ENCODE measurements at places on chromosomes 11 and 22.

GRCh38 chr22:31883989-31884388 is 60.3 kb upstream of the YWHAH start:
- DNase-seq = no peak

- DNase-seq = no peak
Observed at GRCh38 chr11:47986219-47986618, 5.9 kb downstream of the PTPRJ start.

DNA sequence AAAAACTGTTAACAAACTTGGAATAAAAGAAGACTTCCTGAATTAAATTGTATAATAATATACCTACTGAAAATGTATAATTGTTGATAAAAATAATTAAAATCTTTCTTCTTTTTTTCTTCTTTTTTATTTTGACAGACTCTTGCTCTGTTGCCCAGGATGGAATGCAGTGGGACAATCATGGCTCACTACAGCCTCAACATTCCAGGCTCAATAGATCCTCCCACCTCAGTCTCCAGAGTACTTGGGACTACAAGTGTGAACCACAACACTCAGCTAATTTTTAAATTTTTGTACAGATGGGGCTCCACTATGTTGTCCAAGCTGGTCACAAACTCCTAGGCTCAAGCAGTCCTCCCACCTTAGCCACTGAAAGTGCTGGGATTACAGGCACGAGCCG is 1063.8 kb upstream of the CNTN5 start:
- DNase-seq = no peak

- DNase-seq = peak; percentile 59
Observed at GRCh38 chr11:63837739-63838138, 1.2 kb upstream of the MARK2 start.

- DNase-seq = no peak
Observed at GRCh38 chr11:7909585-7910285, 21.3 kb downstream of the OR10A6 start.
